ENCODE measurements at places on chromosomes 5 and 9. TPM values are rescaled to one million over a fixed set of nuclear protein-coding genes. Genes with fewer than 3 reads are reported as not detected.
A peak's percentile ranks its signal among the peaks of the same experiment; 100 is the strongest.

- DNase-seq = no peak
These were observed 28.2 kb downstream of the CETN3 start for GRCh38 chr5:90381213-90381929.

- no peak for DNase-seq
These were observed 65.7 kb upstream of the MARCHF11 start for GRCh38 chr5:16245249-16245648.

- DNase-seq = no peak
These were observed 120.2 kb downstream of the PDE4D start for GRCh38 chr5:59773294-59773693.

DNA sequence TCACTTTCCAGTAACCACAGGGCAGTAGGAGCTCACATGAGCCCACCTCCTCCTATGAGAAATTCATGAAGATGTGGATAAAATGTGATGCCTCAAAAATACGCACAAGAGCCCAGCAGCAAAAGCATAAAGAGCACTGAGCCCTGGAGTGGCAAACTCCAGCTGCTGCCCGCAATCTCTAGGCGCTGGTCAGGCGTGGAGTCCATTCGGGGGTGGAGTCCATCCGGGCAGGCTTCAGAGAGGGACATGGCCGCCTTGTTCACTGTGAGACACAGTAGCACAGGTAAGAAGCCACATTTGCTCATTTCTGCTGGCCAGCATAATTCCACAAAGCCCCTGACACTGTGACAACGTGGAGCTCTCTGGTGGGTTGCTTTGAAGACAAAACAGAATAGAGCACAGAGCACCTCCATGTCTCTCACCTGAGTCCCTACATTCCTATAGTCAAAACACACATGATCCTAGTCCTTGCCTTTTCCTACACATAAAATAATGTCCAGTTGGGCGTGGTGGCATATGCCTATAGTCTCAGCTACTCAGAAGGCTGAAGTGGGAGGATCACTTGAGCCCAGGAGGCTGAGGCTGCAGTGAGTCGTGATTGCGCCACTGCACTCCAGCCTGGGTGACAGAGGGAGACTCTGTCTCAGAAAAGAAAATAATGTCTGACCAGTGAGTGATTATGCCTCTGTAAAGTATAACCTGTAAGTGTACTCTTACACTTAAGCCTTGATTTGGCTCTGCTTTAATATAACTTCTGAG, 365.2 kb downstream of the GADD45G start:
- DNase-seq = no peak

Gene SNCB
- not detected for total RNA-seq

Gene GLRX
- 67.4 TPM for total RNA-seq

- DNase-seq = no peak
These were observed 47.5 kb downstream of the CDK5RAP2 start for GRCh38 chr9:120532475-120532874.

GRCh38 chr5:39674209-39675082, 249.7 kb upstream of the DAB2 start:
- no peak for DNase-seq

GRCh38 chr9:115757461-115757860, 396.1 kb upstream of the PAPPA start:
- no peak for DNase-seq

DNA sequence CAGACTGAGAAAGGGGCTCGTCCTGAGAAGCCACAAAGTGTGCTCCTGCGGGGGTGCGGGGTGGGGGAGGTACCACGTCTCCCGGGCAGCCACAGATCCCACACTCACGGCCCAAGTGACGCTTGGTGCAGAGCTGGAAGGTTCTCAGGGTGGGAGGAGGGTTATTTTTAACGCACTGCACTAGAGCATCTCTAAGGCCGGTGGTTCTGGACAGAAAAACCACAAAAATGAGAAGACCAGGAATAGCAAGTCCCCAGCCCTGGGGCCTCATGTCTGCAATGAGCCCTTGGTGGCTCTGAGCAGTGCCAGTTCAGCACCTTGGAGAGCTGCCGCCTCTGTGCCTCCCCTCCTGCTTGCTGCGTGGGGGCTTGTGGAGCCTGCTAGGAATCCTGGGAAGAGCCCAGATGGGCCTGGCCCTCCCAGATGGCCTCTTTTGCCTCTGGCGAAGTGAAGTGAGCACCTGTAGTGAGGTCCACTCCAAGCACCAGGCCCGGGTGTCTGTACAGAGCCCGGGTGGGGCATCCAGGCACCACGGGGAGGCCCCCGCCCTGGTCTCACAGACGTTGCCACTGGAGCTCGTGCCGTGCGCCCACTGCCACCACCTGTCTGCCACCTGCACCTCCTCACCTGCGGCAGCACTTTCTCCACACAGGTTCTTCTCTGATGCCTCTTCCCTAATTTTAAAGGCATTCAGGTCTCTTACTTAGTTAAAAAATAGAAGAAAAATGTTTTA, 48.9 kb upstream of the CACNA1B start:
- DNase-seq = peak; percentile 40

Gene LCN6
- not detected for total RNA-seq

DNA sequence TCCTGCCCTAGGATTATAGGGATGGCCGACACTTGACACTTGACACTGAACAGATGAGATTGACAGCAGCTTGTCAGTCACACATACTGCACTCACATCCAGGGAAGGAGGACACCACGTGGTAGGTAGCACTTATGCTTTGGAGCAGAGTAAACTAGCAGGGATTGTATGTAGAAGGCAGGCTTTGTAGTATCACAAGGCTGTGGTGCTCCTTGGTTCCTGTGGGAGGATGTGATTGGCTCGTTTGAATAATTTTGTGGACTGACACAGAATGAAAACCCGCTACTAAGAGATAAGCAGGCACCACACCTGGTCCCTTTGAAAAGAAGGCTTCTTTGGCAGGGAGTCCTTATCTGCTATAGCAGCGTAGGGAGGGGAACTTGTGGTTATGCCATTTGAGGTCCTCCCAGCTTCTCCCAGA, 63.6 kb upstream of the IL12B start:
- DNase-seq = no peak

Data from activated CD8-positive, alpha-beta T cell treated with anti-CD3 and anti-CD28 coated beads, Interleukin-2, amount 10 ng/mL, durations not matched to agents 7 days and 5 days (primary cell).